ENCODE measurements at places on chromosomes 13 and 19. TPM values are rescaled to one million over a fixed set of nuclear protein-coding genes. Genes with fewer than 3 reads are reported as not detected.

DNA sequence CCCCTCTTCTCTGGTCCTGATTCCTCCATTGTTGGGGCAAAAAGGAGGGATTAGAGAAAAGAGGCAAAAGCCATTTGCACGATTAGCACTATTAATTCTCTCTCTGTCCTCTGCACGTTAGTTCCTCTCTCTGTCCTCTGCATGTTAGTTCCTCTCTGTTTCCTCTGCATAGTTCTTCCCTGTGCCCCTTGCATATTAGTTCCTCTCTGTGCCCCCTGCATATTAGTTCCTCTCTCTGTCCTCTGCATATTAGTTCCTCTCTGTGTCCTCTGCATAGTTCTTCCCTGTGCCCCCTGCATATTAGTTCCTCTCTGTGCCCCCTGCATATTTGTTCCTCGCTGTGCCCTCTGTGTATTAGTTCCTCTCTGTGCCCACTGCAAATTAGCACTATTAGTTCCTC lies 847.2 kb upstream of the GPC6 start:
- no peaks in the 10 kb centered on the region for H3K27me3 ChIP-seq
- no peak overlapping the region for H3K27ac ChIP-seq
- no peaks in the 10 kb centered on the region for H3K4me1 ChIP-seq
- no peak overlapping the region for H3K4me3 ChIP-seq
- no peaks in the 10 kb centered on the region for H3K36me3 ChIP-seq

DNA sequence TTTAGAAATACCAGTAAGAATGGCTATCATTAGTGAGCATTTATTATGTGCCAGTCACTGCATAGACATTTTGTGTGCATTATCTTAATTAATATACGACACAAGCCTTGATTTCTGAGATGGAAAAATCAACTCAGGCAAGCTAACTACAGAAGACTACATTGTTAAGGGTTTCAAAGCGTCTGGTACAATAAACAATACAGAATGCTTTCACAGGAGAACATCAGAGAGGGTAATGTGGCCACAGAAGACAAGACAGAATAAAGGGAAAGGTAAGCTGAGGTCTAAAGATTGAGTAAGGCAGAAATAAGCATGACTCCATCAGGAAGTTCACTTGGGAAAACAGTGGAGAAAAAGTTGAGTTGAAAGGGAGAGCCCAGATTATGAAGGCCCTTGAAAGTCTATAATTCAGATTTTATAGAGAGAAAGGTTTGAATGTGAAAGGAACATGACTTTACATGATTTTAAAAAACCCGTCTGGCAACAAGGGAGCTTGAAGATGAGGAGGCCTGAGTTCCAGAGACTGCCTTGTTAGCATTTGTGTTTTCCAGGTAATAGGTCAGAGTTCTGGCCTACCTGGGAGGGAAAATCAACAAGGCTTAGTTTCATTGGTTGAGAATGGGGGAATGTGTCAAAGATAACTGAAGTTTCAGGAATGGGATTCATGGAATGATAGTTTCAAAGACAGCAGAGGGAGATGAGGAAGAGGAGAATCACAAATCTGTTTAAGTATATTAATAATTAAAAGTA lies 1.8 kb upstream of the MBNL2 start:
- no peak overlapping the region for H3K27ac ChIP-seq
- H3K36me3 ChIP-seq: no peaks in the 10 kb centered on the region
- H3K27me3 ChIP-seq: no peaks in the 10 kb centered on the region
- DNase-seq: no peak

GRCh38 chr19:32308431-32309077 lies 36.9 kb upstream of the ZNF507 start:
- H3K27ac ChIP-seq: no peak overlapping the region
- DNase-seq: no peak
- H3K27me3 ChIP-seq: peaks cover 19% of the 10 kb centered on the region
- H3K4me3 ChIP-seq: no peak overlapping the region

The ZNF682 gene
- total RNA-seq: not detected

DNA sequence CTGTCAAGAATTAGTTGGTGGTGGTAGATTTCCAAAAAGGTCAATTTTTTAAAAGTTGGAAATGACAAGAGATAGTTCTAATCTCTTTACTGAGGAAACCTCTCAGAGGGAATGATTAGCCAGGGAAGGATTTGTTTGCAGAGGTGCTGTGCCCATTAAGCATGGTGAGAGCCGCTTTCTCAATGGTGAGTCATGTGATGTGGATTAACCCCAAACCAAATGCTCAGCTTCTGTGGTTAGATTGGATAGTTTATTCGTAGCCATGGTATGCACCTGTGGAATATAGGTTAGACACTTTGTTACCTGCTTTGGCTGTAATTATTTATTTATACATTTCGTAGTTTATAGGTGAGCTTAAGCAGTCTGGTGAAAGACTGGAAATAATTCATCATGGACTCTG lies 7.1 kb downstream of the HNRNPM start:
- no peak overlapping the region for H3K27ac ChIP-seq
- DNase-seq: no peak
- peaks cover 23% of the 10 kb centered on the region for H3K4me1 ChIP-seq
- no peak overlapping the region for H3K4me3 ChIP-seq
- H3K27me3 ChIP-seq: no peaks in the 10 kb centered on the region
